ENCODE measurements at places on chromosomes 1 and 21.

DNA sequence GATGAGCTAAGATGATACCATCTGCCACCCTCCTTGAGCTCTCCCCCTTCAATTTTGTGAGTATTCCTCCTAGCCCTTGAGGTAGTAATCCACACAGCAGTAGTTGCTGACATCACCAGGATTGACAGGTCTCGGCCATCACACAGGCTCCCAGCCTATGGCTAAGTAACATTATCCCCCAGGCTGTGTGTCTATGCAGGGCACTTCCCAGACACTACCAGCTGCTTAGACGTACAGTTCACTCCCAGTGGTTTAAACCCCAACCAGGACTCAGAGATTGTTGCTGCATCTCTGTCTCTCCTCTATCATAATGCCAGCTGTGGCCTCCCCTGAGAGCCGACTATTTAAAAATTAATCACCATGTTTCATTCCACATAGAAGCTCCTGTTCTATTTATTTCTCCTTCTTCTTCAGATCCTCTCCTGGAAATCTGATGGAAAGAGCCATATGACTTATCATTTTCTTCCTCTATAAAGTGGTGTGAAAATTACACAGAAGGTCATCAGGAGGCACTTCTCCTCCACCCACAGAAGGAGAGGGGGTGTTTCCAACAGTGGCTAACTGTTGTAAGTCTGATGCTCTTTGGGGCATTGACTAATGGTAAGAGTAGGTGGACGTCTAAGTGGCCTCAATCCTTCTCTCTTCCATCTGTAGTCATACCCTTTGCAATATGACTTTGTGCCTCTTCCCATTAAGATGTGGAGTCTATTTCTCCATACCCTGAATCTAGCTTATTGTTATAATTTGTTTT, 396.3 kb downstream of the SETD4 start:
- DNase-seq = no peak

DNA sequence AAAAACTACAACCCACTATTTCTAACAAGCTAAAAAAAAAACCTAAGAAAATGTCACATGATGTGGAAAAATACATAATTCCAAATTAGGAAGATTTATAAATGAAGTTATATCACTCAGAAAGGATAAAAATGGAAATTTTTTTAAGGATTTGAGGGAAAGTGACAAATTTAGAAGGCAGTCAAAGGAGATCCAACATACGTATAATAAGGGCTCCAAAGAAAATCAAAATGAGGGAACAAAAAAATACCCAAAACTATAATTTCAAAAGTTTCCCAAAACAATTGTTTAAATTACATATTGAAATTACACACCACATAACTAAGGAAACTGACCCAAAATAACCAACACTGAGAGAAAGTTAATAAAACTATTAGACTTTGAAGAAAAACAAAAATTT, 381.1 kb upstream of the KAZN start:
- DNase-seq = no peak

DNA sequence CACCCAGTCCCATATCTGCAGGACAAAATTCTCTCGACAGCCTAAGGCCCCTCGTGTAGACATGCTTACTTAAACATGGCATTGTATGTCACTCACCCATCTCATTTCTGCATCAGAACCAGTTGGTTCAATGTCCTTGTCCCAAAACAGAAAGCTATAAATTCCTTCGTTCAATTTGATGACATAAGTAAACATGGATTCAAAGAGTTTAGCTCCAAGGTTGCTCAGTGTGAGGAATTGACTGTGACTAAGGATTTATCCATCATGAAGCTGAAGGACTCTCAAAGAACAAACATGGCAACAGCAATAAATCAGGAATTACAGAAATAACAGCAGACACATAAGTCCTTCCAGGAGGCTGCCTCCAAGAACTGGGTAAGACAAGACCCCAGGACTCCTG, 237.2 kb downstream of the TOMM20 start:
- DNase-seq = no peak

DNA sequence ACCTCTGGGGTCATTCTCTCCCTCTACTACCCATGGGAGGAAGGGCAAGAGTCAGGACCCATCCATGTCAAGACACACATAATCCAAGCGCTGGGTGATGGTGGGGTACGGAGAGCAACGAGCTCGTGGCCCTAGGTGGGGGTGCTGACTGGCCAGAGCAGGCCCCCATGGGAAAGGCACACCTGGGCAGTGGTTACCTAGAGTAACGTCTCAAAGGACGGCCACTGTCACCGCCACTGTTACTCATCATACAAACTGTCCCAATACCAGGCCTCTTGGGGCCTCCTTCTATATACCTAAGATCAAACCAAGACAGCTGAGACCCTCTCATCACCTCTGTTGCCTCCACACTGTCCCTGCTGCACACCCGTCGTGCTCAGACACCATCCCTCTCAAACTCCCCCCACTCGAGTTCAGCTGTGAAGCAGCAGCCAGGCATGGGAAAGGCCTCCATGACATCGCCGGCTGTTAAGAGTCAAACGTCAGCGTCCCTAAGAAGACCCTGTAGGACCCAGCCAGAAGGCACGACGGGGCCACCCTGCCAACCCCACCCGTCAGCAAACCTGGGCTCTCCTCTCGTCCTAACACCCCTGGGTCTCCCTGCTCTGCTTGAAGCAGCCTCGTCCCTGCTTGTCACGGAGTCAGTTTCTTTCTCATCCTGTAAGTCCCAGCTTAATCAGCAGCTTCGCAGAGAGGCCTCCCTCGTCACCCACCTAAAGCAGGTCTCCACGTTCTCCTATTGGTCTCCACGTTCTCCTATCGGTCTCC, 15.3 kb downstream of the NPHP4 start:
- no peak for DNase-seq

DNA sequence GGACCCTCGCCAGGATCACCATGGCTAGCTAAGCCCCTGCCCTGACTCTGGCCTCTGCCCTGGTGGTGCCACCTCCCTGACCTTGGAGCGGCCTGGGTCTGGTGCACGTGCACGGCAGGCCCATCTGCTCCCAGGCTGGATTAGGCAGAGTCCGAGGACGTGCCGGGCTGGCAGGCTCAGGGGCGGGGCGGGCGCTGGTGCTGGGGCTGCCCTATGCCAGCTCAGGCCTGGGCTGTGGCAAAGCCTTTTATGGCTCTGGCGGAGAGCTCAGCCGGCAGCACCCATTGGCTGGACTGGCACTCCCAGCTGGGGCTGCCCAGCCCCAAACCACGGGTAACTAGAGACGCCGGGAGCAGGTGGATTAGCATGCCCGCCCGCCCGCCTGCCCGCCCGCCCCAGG, 17.1 kb upstream of the EDN2 start:
- DNase-seq = peak; percentile 96

DNA sequence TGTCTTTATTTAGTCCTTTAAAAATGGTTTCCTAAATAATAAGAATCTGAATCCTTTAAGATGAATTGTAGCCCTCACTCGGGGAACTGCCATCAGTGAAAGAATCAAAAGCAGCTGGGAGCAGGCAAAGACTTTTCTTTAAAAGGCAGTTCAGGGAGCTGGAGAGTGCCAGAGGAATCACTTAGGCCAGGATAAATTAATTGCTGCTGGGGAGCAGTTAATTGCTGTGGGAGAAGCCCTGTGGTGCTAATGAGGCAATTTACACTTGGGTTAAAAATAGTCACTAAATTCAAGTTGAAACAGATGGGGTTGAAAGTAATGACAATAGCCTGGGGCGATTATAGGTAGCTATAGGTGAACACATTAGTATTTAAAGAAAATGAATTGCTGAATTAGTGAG, 38.7 kb upstream of the COL24A1 start:
- DNase-seq = no peak

GRCh38 chr1:214727274-214727673, 124.3 kb downstream of the CENPF start:
- DNase-seq = no peak

DNA sequence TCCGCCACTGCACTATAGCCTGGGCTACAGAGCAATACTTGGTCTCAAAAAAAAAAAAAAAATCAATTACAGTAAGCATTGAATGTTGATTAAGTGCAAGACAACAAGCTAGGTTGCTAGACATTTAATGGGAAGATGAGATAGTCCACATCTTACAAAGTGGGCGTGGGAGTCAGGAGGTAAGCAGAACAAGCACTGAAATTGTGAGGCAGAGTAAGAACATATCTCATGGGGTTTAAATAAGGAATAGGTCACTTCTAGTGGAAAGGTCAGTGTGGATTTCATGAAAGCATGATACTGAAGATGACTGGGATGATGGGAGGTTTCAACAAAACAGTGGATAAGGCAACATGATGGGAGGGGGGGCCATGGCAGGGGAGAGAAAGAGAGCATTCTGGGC, 1.9 kb upstream of the OLFML2B start:
- DNase-seq = no peak
